ENCODE measurements at places on chromosomes 12 and 14.

DNA sequence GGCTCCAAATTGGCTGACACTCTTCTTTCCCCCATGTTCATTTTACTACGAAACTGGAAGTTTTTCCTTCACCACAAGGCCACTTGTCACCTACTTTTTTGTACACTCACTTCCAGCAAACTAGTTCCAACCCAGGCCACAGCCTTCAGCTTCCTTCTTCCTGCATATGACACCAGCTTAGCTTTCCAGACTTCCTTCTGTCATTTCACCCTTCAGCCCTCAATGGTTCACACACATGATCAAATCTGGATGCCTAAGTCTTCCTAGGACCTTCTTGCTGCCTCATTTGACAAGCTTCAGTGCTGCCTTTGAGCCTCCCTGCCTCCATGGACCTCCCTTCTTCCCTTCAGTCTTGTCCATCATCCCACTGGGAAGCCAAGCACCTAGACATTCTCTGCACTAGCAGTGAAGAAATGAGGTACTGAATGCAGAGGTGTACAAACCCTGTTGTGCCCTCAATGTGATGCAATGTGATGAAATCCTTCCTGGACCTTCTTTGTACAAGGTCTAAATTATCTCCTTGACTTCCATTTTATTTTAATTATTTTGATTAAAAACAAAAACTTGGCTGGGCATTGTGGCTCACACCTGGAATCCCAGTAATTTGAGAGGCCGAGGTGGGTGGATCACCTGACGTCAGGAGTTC lies 4.3 kb upstream of the REC8 start:
- DNase-seq = no peak

GRCh38 chr14:36901861-36902260 lies 240.2 kb downstream of the PAX9 start:
- DNase-seq = no peak

DNA sequence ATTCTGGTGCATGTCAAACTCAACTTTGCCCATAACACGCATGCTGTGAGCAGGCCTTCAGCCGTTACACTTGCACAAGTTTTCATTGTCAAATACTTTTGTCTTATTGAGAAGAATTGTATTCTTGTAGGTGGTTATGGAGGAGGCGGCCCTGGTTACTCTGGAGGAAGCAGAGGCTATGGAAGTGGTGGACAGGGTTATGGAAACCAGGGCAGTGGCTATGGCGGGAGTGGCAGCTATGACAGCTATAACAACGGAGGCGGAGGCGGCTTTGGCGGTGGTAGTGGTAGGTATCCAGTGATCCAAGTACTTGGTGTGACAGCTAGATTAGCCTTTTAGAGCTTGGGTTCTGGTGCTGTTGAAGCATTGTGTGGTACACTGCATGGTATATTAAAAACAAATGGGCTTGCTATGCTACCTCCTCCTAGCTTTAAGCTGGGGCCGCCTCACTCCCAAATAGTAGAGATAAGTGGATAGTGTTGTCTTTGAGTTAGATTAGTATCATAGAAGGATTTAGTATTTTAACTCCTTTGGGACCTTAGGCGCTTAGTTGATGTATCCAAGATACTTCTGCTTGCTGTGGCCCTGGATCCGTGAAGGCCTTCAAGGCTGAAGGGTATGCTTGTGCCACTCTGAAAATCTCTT lies 2.5 kb downstream of the HNRNPA1 start:
- no peak for DNase-seq

DNA sequence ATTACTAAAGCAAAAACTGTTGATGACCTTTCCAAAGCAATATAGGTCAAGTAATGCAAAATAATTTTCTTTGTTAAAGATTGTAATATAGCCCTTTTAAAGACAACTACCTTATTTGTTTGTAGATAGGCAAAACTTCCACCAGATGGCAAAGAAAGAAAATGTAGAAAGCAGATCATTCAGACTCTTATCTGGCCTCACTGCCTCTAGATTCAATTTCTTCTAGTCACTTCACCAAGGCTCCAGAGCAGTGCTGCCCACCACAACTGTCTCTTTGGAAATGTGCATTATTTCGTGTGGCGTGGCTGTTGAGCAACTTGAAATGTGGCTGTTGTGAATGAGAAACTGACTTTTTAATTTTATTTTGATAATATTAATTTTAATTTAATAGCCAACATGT lies 127.1 kb downstream of the ITPR2 start:
- DNase-seq = no peak
